ENCODE measurements at places on chromosomes 2 and 18.

DNA sequence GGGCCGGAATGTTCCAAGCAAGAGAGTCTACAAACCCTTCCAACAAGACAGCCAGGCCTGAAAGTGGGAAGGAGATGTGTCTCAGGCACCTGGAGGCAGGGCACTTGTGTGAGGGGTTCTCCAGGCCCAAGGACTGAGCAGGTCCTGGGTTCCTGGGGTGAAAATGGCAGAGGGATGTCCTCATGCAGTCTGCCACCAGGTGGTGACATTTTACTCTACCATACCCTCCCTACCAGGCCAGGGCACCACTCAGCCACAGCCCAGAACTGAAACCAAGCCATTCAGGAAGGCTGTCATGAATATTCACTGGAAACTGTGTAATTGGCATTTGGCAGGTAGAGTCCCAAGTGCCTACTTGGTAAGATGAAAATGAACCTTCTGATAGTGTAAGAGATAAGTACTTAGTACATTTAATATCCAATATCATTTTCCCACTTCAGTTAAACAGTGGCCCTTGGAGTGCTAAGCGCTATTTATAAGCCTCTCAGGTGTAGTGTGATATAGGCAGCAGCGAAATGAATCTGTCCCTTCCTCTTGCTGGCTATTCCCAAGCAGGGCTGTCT lies 185.1 kb downstream of the MYO5B start:
- DNase-seq = no peak

- DNase-seq = peak; percentile 98
These were observed 94.1 kb upstream of the THOC1 start for GRCh38 chr18:361941-362310.

DNA sequence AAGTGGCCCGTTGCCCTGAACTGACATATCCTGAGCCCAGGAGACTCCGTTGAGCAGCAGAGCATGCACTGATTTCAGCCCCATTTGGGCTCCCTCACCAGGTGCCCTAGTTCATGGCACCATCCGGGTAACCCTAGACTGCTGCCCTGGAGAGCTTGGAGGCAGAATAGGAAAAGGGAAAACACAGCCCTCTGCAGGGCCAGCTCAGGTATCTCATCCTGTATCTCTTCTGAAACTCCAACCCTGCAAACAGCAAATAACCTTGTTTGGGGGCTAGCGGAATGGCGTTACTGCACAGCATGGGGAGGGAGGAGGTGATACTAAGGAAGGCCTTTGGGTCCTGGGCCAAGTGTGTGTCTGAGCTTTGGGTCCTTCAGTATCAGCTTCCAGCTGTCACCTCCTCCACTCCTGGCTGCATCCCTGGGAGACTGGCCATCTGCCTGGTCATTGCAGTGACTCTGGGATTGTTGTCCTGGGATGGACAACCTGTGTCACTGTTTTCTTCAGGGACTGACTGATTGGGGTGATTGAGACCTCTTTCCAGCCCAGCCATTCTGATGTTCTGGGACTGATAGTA lies 233.8 kb upstream of the SKOR2 start:
- no peak for DNase-seq

DNA sequence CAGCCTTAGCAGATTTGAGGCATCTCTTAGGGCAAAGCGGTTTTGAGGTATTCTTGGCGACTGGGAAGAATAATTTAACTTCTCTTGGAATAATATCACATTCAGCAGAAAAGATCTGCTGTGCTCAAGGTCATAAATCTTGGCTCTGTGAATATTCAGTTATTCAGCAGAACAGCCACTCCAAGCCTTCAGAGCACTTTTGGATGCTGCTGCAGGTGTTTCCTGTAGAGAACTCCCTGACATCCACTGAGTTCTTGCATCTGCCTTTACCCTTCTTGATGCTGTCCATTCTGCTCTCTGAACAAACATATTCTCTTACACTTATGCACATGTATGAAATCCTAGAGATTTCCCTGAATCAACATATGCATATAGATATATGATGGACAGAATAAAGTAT lies 390.3 kb downstream of the NRXN1 start:
- no peak for DNase-seq

- DNase-seq = no peak
These were observed 392 bp downstream of the ST8SIA3 start for GRCh38 chr18:57352761-57353136.

- DNase-seq = no peak
These were observed 38.9 kb downstream of the INO80C start for GRCh38 chr18:35458677-35459441.

DNA sequence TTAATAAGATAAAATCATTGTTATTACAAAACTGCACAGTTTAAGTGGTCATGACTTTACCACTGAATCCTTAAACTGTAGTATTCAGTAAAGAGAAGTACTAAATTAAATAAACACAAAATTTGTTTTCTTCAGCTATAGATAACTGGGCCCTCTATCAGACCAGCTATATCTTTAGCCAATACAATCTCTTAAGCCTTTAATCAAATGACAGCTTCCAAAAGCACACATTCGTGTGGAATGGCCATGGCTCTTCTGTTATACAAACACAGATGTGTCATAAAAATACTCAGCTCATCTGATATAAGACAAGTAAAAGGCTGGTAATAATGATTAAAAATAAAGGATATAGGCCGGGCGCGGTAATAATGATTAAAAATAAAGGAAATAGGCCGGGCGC lies 57.6 kb upstream of the CDKL4 start:
- DNase-seq = no peak

DNA sequence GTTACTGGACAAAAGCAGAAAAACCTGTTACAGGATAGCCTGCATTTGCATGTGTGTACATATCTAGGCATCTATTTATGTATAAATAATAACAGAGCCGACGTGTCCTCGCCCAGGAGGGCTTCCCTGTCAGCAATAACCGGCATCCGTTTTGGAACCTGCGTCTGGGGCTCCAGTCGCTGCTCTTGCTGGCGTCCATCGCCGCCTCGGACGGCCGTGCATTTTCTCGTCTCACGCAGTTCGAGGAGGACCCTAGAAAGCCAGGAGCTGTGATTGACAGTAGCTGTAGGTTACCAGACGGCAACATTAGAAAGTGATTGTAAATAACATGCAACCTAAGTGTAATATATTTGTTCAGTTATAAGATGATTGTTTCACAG lies 132.6 kb downstream of the NFATC1 start:
- DNase-seq = no peak

- DNase-seq = no peak
These were observed 42.7 kb upstream of the ACTR3 start for GRCh38 chr2:113847144-113847543.

DNA sequence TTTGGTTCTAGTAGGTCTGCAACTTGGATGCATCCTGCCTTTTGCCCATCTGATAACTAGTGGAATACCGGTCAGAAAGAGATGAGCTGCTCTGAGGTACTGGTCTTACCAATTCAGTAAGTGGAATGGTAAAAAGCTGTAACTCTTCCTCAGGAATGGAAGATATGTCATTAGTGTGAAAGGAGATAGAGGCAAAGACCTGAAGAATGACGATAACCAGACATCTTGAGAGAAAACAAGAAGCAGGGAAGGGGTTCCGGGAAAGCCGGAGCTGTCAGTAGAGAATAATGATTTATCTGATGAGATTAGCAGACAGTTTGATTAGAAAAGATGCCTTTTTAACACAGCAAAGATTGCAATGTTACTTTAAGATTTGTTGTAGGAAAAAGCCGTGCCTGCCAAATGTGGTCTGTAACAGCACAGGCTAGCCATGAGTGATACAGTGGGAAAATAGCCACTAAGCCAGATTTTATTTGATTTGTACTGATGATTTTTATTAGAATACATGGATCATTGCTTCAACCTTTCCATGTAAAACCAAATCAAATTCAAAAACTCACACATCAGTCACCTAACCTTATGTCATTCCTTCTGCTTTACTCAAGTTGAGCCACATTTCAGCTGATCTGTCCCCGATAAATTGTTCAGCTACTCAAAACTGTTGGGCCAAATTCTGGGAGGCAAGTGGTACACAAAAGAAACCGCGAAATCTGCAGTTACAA lies 110.0 kb downstream of the TCF4 start:
- DNase-seq = no peak

DNA sequence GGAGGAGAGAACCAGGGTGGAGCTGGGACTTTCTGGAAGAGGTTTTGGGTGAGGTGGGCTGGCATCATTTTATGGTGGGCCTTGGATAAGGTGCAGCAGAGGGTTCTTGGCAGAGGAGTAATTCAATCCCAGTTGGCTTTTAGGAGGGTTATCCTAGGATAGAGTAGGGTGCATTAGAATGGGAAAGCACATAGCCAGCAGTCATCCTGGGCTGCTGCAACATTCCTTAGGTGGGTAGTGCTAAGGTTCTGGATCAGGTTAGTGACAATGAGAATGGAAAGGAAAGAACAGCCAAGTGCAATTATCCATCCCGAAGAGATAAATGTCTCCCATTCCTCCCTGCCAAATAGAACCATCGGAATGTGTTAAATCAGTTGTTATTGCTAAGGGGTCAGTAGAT lies 157.3 kb upstream of the SPRED2 start:
- DNase-seq = no peak

- no peak for DNase-seq
These were observed 163.1 kb upstream of the WDSUB1 start for GRCh38 chr2:159449504-159450124.

GRCh38 chr2:19575641-19576040 lies 217.2 kb upstream of the OSR1 start:
- peak; percentile 32 for DNase-seq

DNA sequence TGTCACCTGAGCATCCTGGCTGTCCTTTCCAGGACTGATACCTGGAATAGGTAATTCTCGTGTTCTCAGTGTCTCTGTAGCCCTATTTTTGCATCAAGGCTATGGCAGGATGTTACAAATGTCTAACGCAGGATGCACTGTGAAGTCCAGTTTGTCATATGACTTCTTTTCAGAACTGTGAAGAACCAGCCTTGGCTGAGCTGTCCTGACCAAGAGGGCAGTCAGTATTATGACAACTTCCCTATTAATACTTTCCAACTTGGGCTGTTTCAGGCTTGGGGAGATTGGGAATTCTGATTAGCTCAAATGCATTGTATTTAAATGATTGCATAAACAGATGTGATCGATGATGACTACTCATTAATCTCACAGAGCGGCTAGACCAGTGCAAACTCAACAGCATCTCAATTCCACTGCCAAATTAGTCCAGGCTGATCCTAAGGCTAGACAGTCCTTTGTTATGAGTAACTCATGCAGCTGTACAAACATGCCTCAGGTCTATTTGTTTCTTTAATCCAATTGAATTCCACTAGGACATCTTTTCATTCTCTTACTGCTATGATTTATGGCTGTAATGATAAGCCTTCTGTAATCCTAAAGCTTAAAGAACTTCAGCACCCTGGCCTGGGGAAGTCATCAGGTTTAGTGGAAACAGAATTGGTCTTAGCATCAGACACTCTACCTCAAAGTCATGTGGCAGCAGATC lies 331.6 kb downstream of the KCNS3 start:
- DNase-seq = peak; percentile 33

DNA sequence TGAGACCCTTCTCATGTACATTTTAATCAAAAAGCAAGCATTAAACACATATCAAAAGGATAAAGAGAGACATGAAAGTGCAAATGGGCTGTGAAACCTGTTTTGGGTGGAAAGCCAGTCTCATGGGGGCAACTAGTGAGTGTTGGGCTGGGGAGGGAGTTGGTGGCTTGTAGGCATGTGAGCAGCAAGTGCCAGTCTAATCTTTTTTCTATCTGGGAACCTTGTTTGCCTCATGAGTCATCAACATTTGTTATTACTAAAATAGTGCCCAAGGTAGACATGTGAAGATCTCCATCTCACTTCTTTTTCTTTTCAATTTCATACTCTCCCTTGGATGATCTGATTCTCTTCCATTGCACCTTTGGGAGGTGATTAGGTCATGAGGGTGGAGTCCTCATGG lies 613.9 kb upstream of the GYPC start:
- DNase-seq = no peak

DNA sequence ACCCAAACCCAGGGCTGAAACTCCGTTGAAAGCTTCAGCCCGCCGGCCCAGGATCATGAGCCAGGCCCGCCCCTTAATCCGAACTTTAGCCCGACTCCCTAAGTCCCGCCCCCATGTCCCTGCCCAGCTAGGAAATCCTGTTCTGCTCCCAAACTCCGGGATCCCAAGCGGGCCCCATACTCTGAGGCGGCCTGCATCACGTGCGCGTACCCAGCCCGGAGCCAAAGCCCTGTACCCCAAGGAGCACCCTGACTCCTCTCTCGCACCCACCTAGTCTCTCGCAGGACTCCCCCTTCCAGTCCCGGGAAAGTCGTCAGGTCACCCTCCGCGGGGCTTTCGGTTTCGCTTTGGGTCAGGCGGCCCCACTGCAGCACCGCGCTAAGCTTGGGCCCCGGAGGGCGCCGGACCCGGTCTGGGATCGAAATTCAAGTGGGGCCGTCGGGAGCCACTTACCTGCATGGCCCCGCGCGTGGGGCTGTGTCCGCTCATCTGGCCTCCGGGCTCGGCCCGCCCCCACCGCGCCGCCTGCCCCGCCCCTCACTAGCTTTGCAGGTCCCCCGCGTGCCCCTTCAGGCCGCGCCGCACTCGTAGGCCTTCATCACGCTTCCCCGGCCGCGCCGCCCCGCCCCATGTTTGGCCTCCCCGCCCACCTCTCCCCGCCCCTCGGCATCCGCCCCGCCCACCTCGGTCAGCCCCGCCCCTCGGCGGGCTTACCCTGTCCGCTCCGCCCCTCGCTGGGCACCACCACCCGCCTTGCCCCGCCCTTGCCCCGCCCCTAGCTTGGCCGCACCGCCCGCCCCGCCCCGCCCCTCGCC lies at the start of gene DNPEP:
Gene DNPEP, minus strand, starts transcription at position 607 of the 815 bp plus-strand sequence. Its CDS starts 118 bp downstream, at position 489.
- peak; percentile 13 for DNase-seq

DNA sequence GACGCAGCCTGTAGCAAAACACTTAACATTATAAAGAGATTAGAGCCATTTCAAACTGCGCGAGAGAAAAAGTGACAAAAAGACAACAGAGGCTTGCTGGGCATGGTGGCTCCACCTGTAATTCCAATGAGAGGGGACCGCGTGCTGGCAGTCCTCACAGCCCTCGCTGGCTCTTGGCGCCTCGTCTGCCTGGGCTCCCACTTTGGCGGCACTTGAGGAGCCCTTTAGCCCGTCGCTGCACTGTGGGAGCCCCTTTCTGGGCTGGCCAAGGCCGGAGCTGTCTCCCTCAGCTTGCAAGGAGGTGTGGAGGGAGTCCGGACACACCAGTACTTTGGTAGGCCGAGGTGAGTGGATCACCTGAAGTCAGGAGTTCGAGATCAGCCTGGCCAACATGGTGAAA lies 9.3 kb upstream of the IFIH1 start:
- no peak for DNase-seq

GRCh38 chr18:67302043-67302442 lies 214.5 kb downstream of the DSEL start:
- DNase-seq = no peak

- no peak for DNase-seq
These were observed 27.7 kb downstream of the EIF2AK3 start for GRCh38 chr2:88599527-88599926.

GRCh38 chr2:78281164-78281563 lies 744.3 kb upstream of the REG3G start:
- no peak for DNase-seq

GRCh38 chr2:179622112-179622511 lies 239.3 kb downstream of the ZNF385B start:
- DNase-seq = no peak

- DNase-seq = no peak
These were observed 16.0 kb downstream of the PDCD1 start for GRCh38 chr2:241842620-241843211.

Data from AG09309 (cell line).